ENCODE measurements at places on chromosomes 7 and 10.

DNA sequence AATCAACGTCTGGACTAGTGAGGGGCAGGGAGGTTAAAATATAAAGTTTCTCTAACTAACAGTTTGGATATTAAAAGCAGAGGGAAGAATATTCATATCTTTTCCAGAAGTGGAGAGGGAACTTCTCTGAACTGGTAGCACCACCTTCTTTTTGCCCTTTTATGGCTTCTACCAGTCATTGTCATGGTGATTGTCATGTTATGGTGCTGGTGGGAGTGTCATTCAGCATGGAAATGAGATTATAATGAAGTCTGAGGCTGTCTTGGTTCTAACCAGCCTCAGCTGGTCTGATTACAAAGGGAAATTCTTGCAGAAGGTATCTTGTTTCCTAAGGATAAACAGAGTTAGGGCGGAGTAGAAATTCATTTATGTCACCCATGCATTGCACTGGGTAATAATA is 523.8 kb downstream of the ZWINT start:
- DNase-seq, result no peak

- peak; percentile 95 for DNase-seq
Measured at GRCh38 chr7:27110186-27111031, 7.9 kb upstream of the HOXA2 start.

- no peak for DNase-seq
Measured at GRCh38 chr10:119298810-119299209, 91.4 kb downstream of the GRK5 start.

DNA sequence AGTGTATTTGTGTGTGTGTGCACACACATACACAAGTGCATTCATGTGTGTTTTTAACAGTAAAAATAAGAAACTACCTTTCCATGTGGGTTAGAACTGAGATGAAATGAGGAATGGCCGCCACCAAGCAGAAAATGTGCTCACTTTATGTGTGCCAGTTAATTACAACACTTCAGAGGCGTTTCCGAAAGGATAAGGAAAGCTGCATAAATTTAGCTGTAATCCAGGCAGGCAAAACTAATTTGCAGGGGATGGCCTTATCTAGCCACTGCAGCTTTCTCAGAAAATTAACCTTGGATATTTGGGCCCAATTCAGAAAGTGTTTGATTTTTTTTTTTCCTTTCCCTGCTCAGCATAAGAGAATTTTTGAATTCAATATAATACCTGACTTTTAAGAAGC is 328.8 kb upstream of the PHF14 start:
- no peak for DNase-seq

GRCh38 chr10:16258291-16259040 is 178.3 kb upstream of the PTER start:
- DNase-seq, result no peak

- no peak for DNase-seq
Measured at GRCh38 chr7:37342176-37342687, 106.4 kb downstream of the ELMO1 start.

DNA sequence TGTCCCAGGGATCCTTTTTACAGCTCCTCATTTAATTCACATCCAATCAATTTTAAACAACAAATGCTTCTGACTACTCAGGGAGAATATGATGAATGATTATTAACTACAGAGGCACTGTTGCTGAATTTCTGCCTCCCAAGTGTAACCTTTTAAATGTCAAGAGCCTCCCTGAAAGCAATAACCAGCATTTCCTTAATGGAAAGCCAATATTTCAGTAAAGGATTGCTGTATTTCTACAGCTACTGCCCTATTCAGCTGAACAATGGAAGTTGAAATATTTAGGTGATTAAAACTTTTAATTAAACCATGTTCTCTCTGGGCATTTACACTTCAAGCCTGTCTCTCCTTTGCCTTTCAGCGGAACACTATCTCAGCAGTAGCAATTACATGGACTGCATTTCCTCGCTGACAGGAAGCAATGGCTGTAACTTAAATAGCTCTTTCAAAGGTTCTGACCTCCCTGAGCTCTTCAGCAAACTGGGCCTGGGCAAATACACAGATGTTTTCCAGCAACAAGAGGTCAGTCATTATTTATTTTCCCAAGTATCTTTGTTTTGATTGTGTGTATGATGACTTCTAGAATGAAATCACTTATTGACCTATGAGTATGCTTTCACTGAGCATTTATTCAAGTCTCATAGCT is 304.7 kb downstream of the BICC1 start:
- DNase-seq, result no peak

All from fibroblast of skin of abdomen (primary cell).